ENCODE measurements at places on chromosomes 7 and 10. TPM values are rescaled to one million over a fixed set of nuclear protein-coding genes. Genes with fewer than 3 reads are reported as not detected.

DNA sequence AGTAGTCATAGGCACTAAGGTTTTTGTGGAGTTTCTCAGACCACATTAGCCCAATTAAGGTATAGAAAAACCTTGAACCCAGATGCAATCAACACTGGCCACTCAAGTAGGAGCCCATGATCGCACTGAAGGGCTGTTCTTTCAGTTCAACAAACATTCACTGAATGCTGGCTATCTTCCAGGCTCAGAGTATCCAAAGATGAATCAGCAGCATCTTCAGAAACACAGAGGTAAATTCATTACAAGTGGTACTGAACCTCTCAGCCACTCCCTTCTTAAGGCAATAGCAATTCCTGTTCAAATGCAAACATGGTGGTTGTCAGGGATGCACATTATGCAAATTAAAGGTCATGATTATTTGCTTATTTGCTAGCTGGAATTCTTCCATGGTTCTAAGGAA, 17.1 kb downstream of the KCNK18 start:
- DNase-seq = peak; percentile 40

DNA sequence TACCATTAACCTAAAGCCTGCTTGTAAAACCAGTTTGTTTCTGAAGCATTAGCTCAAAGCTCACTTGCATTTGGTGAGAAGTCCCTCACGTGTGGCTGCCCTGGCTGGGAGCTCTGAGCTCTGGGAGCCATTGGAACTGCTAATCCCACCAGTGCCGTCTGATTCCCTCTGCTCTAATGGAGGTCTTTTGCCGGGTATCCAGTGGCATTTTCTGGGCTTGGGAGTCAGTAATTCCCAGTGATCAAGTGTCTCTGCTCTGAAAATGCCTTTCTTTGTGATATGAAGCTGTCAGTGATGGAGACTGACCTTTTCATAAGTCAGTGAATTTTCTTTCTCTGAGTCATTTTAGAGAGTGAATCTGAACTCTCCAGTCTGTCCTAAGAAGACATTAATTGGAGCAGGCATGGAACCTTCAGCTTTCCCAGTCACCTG, 36.9 kb upstream of the FAM20C start:
- DNase-seq = no peak

DNA sequence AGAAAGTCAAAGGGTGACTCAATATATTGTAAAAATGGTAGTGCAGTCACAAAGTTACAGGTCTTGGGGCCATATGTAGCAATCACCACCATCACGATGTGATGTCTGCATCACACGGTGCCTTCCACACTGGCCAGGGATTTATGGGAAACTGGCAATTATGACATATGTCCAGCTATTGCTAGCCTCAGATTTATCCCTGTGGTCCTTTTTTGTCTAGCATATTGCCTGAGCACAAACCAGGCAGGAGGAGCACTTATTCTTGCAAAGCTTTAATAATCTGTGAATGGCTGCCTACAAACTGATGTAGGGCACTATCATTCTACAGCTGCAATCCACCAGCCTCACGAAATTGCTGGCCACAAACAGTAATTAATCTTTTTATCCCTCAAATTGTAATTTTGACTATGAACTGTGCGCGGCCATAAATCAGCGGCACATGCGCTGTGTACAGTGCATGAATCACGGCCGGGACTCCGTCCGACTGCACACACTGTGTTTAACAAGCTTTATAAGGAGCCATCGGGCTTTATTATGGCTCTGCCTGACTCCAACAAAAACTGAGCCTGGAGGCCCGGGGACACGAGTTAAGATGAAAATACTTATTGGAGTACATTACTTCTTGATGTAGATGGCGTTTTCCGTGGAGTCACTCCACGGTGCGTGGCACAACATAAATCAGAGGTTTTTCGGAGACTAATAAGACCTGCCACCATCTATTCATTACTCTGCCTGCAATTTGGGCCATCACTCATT, 115.2 kb downstream of the EBF3 start:
- DNase-seq = no peak

DNA sequence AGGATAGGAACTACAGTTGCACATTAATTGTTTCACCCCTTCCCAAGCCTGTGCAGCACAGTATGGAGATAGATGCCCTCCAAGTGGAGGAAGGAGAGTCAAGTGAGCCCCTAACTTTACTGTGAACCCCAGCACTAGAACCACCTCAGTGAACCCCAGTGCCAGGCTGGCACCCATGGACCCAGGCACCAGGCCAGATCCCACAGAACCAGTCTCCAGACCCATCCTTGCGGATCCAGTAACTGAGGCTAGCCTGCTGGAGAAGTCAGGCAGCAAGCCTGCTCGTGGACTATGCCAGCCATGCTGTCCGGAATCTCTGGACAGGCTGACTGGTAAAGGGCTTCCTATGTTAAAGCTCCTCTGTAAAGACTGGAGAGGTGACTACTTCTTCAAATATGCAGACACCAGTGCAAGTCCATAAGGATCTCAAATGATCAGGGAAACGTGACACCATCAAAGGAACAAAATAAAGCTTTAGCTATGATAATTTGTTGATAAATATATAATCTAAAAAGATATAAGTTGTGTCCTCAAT, 27.7 kb downstream of the SHOC2 start:
- no peak for DNase-seq

DNA sequence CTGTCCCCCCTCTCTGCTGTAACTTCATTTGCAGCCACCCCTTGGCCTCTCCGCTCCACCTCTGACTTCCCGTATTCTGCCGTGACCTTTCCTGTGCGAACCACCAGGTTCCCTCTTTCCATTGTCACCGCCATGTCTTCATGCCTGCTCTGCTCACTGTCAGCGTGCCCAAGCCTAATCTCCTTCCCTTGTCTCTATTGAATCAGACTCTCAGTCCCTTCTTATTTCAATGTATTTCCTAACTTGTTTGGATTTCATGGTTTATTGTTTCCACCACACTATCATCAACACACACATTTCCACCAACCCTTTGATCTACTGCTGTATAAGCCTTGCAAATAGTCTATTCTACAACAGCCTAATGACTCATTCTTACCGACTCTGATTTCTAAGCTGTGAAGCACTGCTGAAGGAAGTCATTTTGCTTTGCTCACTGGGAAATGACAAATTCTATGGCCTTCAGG, 30.0 kb upstream of the INHBA start:
- no peak for DNase-seq

- no peak for DNase-seq
These were observed 52.5 kb downstream of the LYZL2 start for GRCh38 chr10:30577048-30577447.

GRCh38 chr10:6803427-6803783, 223.3 kb upstream of the PRKCQ start:
- no peak for DNase-seq

- no peak for DNase-seq
These were observed 1035.1 kb downstream of the CNTNAP2 start for GRCh38 chr7:147151661-147152060.

DNA sequence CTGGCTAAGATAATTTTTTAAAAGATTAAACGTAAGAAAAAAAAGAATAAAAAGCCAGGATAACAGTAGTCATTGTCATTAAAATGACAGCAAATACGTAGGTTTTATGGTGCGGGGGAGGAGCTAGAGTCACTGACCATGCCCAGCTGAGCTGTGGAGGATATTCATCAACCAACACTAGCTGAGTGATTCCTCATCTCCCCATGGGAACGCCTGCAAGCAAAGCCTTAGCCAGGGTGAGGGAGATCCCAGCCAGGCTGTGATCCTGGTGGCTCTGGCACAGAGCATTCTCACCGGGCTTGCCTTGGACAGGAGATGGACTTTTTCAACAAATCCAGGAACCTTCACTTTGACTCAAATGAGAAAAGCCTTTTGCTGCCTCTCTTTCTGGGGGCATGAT, 94.2 kb downstream of the HIP1 start:
- DNase-seq = no peak

DNA sequence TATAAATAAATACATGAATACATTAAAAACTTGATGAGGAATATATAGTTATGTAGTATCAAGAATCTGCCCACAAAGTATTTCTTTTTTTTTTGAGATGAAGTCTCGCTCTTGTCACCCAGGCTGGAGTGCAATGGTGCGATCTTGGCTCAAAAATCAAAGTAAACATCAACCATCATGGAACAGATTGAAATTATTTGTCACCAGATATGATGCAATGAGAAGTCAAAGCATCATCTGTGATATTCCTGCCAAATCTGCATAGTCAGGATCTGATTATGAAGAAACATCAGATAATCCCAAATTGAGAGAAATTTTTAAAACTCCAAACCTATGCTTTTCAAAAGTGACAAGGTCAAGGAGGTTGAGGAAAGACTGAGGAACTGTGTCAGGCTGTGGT, 5.1 kb upstream of the CYP2C18 start:
- no peak for DNase-seq

GRCh38 chr7:99666013-99666395, 13.8 kb downstream of the CYP3A5 start:
- no peak for DNase-seq

DNA sequence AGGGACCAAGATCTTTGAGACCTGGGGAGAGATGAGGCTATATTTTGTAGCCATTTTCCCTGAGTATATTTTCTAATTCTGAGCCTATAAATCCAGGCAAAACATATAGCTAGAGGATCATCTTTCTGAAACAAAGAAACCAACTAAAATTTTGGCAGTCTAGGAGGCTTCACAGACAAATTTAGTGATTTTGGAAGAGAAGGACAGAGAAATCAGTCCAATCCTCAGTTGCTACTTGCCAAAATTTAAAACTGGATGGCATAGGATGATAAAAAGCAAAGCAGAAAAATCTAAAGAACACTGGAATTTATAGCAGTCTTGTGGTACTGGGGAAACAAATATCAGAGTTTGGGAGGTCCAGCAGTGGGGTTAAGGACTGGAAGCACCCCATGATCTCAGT, 43.4 kb upstream of the POM121L12 start:
- DNase-seq = no peak

DNA sequence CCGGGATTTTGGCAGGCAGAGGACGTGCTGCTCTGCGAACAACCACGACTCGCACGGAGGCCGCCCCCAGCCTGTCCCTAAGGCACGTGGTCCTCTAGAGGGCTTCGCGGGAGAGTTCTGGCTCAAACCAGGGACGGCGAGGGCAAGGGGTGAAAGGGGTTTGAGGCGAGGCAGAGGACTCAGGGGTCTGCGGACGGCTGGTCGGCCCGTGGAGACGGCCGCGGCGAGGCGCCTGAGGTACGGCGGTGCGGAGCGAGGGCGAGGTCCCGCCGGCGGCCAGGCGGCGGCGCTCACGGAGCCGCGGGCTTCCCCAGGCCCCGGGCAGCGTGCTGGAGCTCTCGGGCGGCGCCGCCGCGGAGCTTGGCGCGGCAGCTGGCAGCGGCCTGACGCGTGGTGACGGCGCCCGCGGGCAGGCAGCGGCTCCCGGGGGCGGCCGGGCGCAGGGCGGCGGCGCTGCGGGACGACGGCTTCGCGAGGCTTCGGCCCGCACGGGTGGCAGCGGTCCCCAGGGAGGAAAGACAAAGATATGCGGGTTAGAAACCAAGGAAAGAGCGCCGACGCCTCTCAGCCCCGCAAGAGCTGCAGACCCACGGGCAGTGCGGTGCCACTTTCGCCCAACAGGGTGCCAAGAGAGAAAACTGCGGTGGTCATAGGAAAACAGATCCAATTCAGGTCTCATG, 44.8 kb downstream of the ZNF800 start:
- no peak for DNase-seq

DNA sequence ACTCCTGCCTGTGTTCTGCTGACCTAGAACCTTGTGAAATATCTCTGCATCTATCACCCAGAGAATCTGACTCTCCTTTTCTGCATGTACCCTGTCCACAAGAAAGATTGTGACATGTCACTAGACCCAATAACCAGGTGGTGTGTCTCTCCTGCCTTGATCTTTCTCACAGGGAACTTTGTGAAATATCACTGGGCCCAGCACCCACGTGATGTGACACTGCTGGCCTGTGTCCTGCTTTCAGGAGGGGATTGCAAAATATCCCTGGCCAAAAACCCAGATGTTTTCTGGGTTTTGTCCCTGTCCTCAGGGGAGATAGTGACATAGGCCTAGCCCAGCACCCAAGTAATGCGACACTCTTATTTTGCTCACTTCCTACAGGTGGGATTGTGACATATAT, 10.1 kb upstream of the ZNF107 start:
- no peak for DNase-seq

DNA sequence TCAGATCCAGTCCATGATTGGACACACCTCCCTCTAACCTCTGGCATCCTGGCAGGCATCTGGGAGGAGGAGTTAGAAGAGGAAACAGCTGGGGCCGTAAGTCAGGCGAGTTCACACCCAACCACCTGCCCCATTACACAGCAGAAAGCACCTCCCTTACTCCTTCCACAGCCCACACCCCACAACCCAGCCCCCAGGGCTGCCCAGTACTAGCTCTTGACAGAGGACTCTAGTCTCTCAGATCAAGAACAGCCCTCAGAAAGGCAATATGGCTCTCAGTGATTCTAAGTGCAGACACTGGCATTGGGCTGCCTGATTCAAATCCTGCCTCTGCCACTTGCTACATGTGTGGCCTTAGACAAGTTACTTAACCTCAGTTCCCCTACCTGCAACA, 34.1 kb downstream of the KCNMA1 start:
- DNase-seq = peak; percentile 30

DNA sequence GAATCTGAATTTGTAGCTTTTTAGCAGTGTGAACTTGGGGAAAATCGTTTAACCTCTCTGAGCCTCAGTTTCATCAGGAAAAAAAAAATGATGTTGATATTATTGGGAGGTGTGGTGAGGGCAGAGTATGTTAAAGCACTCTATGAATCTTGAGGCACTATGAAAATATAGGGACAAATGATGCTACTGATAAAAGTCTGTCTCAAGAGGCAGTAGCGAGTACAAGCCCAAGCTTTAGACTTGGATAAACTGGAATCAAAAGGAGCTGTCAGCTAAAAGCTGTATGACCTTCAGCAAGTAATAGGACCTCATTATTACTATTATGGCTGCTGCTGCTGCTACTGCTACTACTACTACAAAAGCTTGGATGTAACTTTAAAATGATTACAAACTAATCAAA, 8.4 kb downstream of the ZNF277 start:
- DNase-seq = no peak

DNA sequence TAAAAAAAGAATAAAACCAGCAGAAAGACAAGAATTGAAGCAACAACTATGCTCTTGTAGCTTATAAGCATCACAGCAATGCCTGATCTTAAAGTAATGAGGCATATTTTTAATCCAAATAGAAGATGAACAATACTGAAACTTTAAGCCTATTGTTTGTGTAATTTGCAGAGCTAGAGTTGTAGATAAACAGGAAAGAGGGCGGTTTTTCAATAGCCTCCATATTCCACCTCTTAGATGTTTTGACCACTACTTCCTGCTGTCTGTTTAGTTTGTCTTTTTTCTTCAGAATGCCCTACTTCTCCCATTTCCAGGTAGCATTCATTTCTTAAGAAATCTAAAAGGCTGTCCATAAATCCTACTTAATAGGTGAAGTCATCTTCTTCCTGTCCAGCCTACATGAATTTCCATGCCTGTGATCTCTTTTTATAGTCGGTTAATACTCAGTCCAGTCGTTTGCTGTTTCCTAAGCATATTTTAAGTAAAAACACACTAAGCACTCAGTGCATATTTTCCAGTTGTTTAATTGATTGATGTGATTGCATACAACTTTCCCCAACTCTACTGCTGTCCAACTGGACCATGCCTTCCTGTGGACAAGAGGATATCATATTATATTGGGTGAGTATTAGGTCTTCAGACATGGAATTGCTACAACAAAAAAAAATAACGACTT, 308.1 kb downstream of the TFEC start:
- no peak for DNase-seq

SORCS1 gene
- total RNA-seq = not detected

GOLGA7B gene
- total RNA-seq = 1.1 TPM

C7orf57 gene
- 2.5 TPM for total RNA-seq

ZKSCAN5 gene
- total RNA-seq = 13.2 TPM

GPNMB gene
- 13.3 TPM for total RNA-seq

RPEL1 gene
- not detected for total RNA-seq

FFAR4 gene
- total RNA-seq = 0.25 TPM

OR6V1 gene
- total RNA-seq = not detected

ALOX5 gene
- total RNA-seq = 86.8 TPM

NEURL1 gene
- total RNA-seq = 4.8 TPM
